ENCODE measurements at places on chromosomes 13 and 19.

DNA sequence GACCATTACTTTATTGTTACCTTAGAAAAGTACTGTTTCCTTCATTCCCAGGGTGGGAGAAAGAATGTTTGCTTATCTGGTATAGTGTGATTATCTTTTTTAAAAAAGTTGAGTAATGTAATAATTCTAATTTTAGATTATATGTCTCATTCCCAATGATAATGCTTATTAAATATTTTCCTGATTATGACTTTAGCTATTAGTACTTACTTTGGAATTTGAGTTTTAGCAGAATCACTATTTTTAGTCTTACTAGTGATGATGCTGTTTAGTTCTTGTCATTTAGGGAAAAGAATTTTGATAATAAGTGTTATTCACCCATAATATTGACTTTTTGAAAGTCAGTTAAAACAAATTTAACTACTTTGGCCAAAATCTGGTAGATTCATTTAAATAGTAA is 95.2 kb downstream of the FRY start:
- no peak for DNase-seq

DNA sequence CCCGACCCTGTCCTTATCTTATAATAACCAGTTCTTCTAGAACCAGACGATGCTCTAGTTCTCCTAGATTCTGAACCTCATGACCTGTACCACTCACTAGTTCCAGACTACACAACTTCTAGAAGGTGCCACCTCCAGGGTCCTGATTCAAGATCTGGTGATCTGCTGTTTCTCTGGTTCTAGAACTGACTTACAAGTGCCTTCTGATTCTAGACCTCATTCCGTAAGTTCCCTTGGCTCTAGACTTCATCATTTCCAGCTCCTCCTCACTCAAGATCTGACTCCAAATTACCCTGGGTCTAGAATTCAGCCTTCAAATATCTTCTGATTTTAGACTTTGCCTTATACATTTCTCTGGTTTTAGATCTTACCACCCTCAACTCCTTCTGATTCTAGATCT is 5.0 kb upstream of the PPP5C start:
- no peak for DNase-seq

- DNase-seq = no peak
Measured at GRCh38 chr13:32838945-32839344, 177.3 kb upstream of the KL start.

DNA sequence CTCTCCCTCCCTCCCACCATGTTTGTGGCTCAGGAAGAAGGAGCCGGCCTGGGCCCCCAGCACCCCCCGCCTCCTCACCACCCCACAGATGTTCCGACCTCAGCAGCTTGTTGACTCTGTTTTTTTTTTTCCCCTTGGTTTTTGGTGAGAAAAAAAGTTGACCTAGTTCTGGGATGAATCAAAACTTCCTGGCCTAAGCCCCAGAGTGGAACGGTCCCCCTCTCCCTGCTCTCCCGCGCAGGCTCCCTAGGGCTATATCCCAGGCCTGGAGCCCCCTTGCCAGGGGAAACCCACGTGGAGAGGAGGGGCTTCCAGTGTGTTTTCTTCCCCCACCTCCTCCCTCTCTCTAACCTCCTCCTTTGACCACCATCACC is 4.0 kb downstream of the COL5A3 start:
- no peak for DNase-seq

DNA sequence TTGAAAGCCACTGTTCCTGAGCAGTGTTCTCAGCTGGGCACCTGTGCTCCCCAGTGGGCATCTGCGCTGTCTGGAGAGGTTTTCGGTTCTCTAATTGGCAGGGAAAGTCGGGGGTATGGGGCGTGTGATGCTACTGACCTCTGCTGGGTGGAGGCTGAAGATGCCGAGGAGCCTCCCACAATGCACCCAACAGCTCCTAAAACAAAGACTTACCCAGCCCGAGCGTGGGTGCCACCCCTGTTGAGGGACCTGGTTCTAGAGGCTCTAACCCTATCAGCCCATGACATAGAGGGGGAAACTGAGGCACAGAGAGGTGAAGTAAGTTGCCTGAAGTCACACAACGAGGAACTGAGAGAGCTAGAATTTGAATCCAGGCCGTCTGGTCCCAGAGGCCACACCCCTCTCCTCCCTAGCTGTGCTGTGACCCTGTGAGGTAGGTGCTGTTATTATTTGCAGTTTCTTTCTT is 2.3 kb downstream of the SPACA4 start:
- DNase-seq = no peak

DNA sequence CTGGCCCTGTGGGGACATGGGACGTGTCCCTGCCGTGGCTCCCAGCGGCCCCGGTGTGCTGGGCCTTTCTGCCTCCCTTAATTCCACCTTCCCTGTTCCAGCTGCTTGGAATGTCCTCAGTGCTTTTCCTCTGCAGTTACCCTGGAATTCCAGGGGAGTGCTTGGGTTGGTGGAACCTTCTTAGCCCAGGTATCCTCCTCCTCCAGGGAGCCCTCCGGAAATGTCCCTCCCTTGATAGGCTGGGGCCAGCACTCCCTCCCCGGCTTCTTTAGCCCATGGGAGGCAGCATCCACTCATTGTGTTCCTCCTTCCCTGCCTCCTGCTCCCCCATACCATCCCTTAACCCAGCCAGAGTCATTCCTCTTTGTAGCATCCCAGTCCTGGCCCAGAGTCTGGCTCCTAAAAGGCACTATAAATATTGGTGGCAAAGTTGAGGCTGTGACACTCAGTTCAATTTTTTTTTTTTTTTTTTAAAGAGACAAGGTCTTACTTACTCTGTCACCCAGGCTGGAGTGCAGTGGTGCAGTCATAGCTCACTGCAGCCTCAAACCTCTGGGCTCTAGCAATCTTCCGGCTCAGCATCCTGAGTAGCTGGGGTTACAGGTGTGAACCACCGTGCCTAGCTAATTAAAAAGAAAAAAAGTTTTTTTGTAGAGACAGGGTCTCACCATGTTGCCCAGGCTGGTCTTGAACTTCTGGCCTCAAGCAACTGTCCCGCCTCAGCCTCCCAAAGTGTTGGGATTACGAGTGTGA is 13.7 kb upstream of the SLC7A10 start:
- no peak for DNase-seq
